ENCODE measurements at places on chromosomes 4 and X.

DNA sequence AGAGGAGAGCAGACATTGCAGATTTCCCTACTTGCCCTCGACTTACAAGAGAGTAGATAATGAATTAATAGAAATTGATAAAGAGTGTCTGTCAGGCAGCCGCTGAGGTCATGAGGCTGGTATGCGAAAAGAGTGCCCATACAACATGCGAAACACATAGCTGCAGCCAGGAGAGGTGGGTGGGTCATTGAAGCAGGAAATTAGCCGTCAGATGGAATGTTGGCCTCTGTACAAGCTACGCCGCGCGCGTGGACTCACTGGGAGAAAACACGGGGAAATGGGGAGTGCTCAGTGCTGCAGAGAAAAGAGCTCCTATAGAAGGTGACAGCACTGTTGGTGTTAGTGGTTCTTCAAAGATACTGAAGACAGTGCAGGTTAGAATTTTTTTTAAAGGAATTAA lies 125.1 kb downstream of the RAPGEF2 start:
- no peak for DNase-seq

DNA sequence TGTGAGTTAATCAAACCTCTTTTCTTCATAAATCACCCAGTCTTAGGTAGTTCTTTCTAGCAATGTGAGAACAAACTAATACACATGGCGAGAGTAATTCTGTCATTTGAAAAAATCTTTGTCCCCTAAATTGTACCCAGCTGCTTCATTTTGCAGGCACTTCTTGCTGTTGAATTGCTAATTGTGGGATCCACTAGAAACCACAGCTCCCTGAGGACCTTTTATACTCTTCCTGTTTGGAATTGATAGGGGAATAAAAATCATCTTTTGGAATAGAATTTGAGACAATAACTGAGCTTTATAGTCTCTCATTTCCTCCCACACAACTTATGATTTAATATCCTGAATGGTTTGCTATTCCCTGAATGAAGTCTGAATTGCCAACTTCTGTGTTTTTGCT lies 170.2 kb downstream of the PACRGL start:
- no peak for DNase-seq

- DNase-seq, result no peak
Measured at GRCh38 chr4:15883610-15884243, 54.8 kb downstream of the FGFBP1 start.

GRCh38 chr4:84967243-84967690 lies 777 bp upstream of the WDFY3 start:
- no peak for DNase-seq

GRCh38 chrX:154469114-154469513 lies 10.0 kb downstream of the LAGE3 start:
- no peak for DNase-seq

GRCh38 chr4:109206620-109207019 lies 95.8 kb downstream of the COL25A1 start:
- no peak for DNase-seq

DNA sequence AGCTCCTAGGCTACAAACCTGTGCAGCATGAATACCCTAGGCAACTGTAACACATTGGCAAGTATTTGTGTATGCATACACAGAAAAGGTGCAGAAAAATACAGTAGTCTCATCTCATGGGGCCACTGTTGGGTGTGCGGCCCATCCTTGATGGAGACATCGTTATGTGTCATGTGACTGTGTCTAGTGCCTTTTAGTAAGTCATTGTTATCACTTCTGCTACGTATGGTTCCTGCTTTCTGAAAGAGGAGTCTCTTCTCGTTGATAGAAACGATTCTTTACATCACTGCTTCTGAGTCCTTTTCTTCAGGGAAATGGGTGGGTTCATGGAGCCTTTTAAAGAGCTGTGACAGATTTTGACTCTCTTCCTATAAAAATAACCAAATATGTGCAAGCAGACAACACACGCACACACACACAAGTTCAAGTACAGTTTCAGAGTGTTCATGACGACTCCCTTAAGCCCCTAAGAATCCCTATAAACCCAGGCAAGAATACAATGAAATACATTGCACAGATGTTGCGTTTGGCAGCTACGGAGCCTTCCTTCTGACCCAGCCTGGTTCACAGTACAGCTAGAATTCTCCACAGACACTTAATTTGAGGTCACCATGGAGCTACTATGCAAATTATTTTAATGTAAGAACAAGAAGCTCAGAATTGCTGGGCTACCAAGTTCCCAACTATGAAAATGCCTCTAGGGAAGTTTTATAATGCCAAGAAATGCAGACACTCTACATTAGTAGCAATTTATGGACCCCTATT lies 10.2 kb upstream of the STK32B start:
- DNase-seq, result no peak

- no peak for DNase-seq
Measured at GRCh38 chr4:119653990-119654389, 25.4 kb upstream of the PDE5A start.

DNA sequence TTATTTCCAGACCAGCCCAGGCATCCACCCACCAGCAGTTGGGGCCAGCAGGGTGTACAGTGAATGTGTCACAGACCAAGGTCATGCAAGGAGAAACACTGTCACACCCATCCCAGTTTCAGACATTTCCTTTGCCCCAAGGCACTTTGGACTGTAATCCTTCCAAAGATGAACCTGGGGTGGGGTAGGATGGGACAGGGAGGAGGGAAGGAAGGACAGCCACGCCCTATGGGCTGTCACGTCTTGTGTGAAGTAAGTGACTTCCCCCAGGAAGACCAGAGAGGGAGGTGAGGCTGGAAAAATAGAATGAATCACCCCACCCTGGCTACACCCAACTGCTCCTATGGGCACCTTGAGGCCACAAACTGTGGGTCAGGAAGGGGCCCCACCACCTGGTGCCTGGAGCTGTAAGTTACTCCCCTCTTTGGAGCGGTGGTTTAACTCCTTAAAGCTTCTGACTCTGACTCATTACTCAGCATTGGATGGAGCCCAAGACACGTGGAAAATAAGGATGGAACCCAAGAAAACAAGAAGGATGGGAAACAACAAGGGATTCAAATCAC lies 349.9 kb upstream of the KLF3 start:
- no peak for DNase-seq

DNA sequence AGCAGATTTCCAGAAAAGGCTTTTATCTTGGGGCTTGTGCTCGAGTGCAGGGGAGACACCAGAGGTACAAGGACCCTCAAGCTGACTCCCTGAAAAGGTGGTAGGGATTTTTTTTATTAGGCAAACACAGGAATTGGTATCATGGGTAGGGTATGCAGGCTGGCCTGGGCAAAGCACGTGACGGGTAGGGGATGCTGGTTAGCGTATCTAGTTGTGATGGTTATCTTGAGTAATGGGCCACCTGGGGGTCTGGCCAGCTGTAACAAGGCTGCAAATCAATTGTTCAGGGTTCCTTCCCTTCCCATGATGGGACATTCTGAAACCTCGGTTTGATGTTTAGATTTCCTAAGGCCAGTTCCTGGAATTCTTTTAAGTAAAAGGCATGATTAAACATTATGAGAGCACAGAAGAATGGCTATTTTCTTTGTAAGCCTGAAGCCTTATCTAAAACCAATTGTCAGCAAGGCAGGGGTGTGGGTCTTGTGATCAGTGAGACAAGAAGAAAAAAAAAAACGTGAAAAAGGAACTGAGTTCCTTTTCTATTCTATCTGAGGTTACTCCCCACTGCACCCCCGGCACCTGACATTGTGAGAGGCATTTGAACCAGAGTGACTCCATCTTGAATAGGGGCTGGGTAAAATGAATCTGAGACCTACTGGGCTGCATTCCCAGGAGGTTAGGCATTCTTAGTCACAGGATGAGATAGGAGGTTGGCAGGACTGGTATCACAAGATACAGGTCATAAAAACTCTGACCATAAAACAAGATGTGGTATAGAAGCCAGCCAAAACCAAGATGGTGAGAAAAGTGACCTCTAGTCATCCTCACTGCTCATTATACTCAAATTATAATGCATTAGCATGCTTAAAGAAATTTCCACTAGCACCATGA lies 64.2 kb upstream of the S100G start:
- DNase-seq, result no peak

DNA sequence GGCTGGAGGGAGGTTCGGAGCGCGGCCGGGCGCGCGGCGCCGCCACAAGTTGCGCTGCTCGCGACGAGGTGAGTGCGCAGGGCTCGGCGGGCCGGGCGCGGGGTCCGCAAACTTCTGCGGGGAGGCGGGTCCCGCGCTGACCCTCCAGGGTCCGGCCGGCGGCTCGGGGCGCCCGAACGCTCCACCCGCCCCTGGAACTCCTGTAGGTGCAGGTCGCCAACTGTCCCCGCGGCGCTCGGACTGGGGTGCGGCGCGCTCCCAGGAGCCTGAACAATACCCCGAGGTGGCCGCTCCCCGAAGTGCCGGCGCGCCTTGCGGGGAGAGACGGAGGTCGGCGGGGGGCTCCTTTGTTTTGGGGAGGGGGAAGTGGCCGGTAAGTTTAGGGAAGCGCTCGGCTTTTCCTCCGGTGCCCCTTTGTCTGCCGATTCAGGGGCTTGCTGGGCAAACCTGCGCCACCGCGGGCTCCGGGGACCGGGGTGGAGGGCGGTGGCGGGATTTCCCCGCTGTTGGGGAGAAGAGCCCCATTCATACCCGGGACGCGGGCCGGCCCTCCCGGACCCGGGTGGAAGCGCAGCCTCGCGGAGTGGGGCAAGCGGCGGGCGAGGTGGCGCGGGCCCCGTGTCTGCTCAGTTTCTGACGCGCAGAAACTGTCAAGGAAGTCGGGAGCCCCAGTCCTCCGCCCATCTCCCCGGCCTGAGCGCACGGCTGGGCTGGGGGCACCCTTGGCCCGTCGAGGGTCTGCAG lies 694 bp downstream of the TBL1X start:
- no peak for DNase-seq

DNA sequence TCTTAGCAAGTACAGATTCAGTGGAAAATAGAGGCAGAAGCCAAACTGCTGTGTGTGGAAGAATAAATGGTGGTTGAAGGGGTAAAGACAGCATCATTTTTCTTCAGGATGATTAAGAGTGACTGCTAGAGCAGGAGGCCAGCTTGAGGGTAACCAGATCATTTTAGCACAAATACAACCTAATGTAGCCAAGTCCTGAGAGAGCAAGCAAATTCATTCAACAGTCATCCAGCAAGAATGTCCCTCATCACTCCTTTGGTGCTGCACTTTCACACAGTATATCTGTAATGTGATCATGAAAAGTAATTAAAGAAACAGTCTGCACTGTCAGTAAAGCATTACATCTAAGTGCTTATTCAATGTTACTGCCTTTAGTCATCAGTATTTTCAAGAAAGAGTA lies 44.8 kb downstream of the NPFFR2 start:
- DNase-seq, result no peak

GRCh38 chr4:27886120-27886519 lies 1025.5 kb downstream of the STIM2 start:
- no peak for DNase-seq

GRCh38 chrX:119229253-119229615 lies 6.9 kb upstream of the PGRMC1 start:
- no peak for DNase-seq

DNA sequence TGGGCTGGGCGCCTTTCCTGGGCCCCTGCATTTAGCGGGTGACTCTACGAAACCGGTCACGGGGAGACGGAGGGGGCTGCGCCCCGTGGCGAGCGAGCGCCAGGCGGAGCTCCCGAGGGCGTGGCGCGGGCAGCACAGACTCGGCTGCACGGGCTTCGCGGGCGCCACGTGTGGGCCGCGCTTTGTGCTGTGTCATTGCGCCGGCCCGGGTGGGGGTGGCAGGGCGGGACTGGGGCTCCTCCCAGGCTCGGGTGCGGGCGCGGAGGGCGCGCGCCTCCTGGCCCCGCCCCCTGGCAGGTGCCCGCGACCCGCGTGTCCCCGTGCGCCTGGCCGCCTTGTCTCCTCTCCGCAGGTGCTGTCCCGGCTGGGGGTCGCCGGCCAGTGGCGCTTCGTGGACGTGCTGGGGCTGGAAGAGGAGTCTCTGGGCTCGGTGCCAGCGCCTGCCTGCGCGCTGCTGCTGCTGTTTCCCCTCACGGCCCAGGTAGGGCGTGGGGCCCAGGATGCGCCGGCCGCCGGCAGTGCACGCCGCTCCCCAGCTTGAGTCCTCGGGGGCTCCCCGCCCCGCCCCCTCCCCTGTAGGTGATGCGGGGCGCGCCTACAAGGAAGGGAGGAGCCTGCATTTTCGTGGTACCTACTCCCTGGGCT lies 651 bp downstream of the UCHL1 start:
- DNase-seq, result no peak

- no peak for DNase-seq
Measured at GRCh38 chr4:87632469-87632868, 17.6 kb upstream of the DMP1 start.

- no peak for DNase-seq
Measured at GRCh38 chr4:22187203-22187820, 238.7 kb upstream of the KCNIP4 start.

- DNase-seq, result no peak
Measured at GRCh38 chrX:71954458-71954857, 43.8 kb downstream of the NHSL2 start.

- DNase-seq, result no peak
Measured at GRCh38 chr4:173516621-173517524, 13.2 kb downstream of the HAND2 start.

GRCh38 chr4:163196926-163197480 lies 30.3 kb upstream of the NAF1 start:
- DNase-seq, result no peak

DNA sequence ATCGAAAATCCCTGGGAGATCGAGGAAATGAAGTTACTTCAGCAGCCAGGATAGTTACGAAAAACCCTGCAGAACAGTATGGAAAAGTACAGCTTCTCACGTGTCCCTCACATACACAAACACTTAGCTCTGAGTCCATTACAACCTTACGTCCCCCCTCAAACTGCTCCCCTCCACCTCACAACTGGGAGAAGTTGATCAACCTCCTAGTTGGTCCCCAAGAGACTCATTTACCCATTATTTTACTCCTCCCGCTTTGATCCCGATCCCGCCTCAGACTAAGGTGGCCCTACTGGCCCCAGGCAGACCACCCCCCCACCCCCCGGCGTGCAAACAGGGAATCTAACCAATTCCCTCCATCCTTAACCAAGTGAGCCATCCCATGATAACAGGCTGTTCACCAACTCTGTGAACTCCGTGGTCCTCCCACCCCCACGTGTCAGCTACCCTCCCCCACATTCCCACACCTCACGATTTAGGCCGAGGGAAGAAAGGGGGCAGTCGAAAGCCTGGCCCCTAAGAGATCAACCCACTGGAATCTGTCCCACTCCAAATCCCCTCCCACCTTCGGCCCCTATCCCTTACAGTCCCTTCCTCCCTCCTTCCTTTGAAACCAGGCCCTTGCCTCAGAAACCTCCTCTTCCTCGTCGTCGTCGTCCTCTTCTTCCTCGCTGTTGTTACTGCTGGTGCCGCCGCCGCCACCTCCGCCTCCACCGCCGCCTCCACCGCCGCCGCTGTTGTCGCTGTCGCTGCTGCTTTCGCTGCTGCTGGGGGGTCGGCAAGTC lies 755 bp downstream of the ANKRD17 start:
- DNase-seq, result no peak

- DNase-seq, result no peak
Measured at GRCh38 chrX:126272795-126273497, 106.9 kb upstream of the DCAF12L2 start.

GRCh38 chrX:121160987-121161386 lies 113.6 kb downstream of the GLUD2 start:
- no peak for DNase-seq

- no peak for DNase-seq
Measured at GRCh38 chrX:103586314-103586646, 965 bp downstream of the TCEAL4 start.

GRCh38 chr4:38189445-38189844 lies 229.2 kb downstream of the PTTG2 start:
- no peak for DNase-seq
